CD8-positive, alpha-beta memory T cell (primary cell): ENCODE measurements at places on chromosomes 1 and 21.

DNA sequence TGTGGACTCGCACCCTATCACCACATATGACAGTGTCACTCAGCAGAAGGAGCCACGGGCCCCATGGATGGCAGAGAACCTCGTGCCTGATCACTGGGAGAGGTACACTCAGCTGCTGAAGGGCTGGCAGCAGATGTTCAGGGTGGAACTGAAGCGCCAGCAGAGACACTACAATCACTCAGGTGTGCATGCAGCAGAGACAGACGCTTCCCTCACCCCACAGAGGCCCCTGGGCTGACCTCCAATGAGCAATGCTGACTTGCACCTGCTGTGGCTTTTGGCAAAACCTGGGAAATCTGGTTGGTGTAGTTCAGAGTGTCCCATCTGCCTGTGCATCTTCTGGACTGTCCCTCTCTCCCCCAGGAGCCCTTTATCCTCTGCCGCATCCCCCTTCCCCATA, 51.9 kb downstream of the KIAA1614 start:
- no peak overlapping the region for H3K27ac ChIP-seq
- no peak overlapping the region for H3K4me3 ChIP-seq
- no peaks in the 10 kb centered on the region for H3K4me1 ChIP-seq
- no peak for DNase-seq
- H3K27me3 ChIP-seq = no peaks in the 10 kb centered on the region
- H3K36me3 ChIP-seq = no peaks in the 10 kb centered on the region

DNA sequence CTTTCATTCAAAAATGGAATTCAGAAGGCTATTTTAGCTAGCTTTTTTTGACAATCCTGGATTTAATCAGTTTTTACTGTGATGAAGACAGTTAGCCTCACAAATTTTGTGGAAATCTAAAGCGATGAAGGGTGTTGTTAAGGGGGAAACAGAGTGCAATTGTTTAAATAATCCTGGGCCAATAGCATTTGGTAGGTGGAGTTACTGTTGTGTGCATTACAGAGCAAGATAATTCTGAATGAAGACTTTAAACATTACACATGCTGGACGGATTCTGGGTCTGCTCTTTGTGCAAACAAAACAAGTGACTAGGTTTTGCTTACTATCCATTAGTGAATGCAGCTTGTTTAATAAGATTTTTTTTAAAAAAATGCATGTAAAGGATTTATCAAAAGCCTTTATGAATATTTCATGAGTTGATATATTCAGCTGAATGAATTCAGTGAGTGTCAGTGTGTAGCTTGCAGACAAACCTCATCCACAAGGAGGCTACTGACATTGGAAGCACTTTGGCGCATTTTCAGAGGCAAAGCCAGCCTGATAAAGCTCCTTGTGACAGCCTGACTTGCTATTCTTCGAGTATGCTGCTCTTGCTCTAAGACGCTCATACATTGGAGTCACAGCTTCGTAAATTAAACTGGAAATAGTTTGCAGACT, 199.6 kb downstream of the PDE4B start:
- no peaks in the 10 kb centered on the region for H3K36me3 ChIP-seq
- no peak overlapping the region for H3K4me3 ChIP-seq
- H3K27ac ChIP-seq = no peak overlapping the region
- DNase-seq = no peak

DNA sequence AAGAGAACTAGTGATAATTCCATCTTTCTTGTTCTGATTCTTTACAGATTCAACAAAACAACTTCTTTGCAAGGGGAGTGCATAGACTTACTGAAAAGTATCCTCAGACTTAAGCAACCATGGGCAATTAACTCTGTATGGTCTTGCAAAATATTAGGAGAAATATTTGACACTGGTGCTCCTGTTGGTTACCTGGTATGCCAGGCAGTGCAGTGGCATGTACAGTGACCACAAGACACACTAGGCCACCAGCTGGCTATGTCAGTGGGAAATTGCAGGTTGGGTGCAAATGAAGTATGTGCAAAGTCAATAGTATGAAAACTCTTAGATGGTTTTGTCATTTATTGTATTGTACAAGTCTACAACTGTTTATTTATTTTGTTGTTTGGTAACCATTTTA, 34.5 kb downstream of the EPS15 start:
- H3K4me1 ChIP-seq = peaks cover 6% of the 10 kb centered on the region
- no peak overlapping the region for H3K27ac ChIP-seq
- DNase-seq = no peak
- H3K27me3 ChIP-seq = no peaks in the 10 kb centered on the region

- no peak overlapping the region for H3K4me3 ChIP-seq
- H3K27ac ChIP-seq = no peak overlapping the region
Observed at GRCh38 chr1:207659545-207660153, 14.7 kb downstream of the CR1L start.

DNA sequence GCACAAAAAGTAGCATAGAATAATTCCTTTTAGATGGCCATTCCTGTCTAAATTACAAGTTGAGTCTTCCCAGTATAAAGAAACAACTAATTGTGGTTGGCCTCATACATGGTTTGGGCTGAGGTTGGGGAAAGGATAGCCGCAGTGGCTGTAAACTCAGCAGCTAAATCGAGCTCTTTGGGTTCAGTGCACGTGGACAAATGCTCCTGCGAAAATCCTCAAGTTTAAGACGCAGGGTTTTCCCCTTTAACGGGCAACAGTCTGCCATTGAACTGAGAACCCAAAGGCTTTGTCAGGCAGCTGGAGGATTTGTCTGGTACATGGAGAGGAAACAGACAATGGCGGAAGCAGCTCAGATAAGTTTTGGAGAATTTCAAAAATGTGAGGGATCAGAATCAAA, 331.9 kb downstream of the TGFB2 start:
- H3K27me3 ChIP-seq = no peaks in the 10 kb centered on the region
- H3K4me3 ChIP-seq = no peak overlapping the region
- DNase-seq = no peak
- H3K4me1 ChIP-seq = no peaks in the 10 kb centered on the region
- no peaks in the 10 kb centered on the region for H3K36me3 ChIP-seq
- no peak overlapping the region for H3K27ac ChIP-seq

DNA sequence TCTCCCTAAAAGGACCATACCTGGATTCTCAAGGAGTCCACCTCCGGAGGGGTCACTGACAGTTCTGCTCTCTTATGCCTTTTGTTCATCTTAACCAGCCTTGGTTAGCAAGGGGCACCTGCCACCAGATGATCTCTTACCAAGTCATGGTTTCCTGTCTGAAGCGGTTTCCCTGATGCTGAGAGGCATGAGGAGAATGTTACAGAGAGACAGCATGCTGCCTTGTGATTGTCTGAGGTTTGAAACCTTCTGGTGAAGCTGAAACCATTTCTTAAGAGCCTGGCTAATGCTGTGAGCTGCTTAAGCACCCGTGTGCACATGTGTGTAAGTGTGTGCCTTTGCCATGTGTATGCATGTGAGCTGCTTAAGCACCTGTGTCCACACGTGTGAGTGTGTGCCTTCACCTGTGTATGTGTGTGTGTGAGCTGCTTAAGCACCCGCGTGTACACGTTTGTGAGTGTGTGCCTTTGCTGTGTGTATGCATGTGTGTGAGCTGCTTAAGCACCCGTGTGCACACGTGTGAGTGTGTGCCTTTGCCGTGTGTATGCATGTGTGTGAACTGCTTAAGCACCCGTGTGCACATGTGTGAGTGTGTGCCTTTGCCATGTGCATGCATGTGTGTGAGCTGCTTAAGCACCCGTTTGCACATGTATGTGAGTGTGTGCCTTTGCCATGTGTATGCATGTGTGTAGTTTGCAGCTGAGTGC, 136.4 kb upstream of the COL6A1 start:
- DNase-seq = no peak
- no peak overlapping the region for H3K4me3 ChIP-seq
- no peaks in the 10 kb centered on the region for H3K36me3 ChIP-seq
- H3K27ac ChIP-seq = no peak overlapping the region
- H3K27me3 ChIP-seq = no peaks in the 10 kb centered on the region

DNA sequence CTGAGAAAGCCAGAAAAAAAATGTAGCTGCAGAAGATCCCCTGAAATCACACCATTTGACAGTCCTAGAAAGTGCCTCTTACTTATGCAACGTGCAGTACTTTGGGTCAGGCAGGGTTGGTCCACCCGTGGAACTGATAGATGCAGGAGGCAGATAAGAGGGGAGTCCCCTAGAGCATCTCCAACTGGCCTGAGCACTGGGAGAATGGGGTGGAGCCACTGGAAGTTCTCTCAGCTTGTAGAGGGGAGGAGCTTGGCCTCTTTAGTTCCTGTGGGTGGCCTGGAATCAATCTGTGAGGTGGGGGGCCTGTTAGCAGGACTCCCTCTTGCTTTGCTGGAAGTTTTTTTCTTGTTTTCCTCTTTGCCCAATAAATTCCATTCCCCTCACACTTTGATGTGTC, 335.7 kb upstream of the NCAM2 start:
- H3K4me1 ChIP-seq = no peaks in the 10 kb centered on the region
- H3K27ac ChIP-seq = no peak overlapping the region
- no peak overlapping the region for H3K4me3 ChIP-seq
- no peaks in the 10 kb centered on the region for H3K27me3 ChIP-seq
- H3K36me3 ChIP-seq = no peaks in the 10 kb centered on the region
- no peak for DNase-seq
